T-helper 17 cell (primary cell): ENCODE measurements at places on chromosomes 11 and 22.

- DNase-seq = peak; percentile 58
Observed at GRCh38 chr11:61897387-61898246, 6.3 kb upstream of the FADS3 start.

GRCh38 chr11:73158356-73159051 lies 16.4 kb upstream of the FCHSD2 start:
- DNase-seq = no peak

- DNase-seq = no peak
Observed at GRCh38 chr11:10502065-10502680, 38.8 kb downstream of the RNF141 start.

- no peak for DNase-seq
Observed at GRCh38 chr22:42797011-42797410, 60.1 kb downstream of the ARFGAP3 start.

DNA sequence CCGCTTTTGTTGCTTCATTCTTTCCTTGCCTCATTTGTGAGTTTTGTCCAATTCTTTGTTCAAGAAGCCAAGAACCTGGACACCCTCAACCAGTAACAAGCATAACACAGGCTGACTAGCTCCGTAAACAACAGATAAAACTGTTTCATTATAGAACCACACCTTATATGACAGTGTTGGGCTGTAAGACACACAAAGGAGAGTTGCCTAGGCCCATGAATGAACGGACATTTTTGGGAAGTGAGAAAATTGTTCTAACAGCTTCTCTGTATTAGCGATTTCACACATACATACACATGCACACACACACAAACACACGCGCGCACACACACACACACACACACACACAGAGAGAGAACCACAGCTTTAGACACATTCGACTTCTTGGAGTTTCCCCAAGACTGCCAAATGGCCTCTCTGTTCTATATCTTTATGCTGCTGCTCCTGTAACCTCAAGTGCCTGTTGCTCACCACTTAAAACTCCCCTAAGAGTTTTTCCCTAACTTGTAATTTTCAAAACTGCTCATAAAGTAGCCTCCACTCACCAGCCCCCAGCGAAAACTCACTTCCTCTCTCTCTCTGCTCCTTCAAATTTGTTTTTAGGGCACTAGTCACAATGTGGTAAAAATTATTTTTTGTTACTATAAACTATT lies 35.9 kb downstream of the CTSC start:
- DNase-seq = no peak

- DNase-seq = no peak
Observed at GRCh38 chr11:46901156-46901555, 17.2 kb downstream of the LRP4 start.

DNA sequence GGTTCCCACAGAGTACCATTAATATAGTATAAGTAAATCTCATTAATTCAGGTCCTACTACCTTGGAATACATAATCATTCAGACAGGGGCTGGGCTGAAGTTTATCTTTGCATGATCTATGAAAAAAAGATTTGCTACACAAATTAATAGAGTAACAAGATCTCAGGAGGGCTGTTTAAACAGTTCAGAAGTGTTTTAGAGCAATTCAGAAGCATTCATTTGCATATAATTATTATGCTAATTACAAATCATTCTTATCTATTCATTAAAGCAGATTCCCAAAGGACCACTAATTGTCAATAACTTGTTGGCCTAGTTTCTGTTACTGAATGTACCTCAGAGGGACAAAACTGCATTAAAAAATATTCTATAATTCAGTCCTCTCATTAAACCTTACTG lies 40.5 kb downstream of the PITPNB start:
- no peak for DNase-seq

DNA sequence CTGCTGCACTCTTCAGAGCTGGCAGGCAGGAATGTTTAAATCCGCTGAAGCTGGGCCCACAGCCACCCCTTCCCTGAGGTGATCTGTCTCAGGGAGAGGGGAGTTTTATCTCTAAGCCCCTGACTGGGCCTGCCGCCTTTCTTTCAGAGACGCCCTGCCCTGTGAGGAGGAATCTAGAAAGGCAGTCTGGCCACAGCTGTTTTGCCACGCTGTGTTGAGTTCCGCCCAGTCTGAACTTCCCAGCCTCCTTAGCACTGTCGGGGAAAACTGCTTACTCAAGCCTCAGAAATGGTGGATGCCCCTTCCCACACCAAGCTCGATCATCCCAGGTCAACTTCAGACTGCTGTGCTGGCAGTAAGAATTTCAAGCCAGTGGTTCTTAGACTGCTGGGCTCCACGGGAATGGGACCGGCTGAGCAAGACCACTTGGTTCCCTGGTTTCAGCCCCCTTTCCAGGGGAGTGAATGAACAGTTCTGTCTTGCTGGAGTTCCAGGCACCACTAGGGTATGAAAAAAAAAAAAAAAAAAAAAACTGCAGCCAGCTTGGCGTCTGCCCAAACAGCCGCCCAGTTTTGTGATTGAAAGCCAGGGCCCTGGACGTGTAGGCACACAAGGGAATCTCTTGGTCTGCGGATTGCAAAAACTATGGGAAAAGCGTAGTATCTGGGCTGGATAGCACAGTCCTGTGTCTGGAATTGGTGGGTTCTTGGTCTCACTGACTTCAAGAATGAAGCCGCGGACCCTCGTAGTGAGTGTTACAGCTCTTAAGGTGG lies 127.4 kb downstream of the SPON1 start:
- no peak for DNase-seq

GRCh38 chr11:90766121-90766520 lies 543.3 kb upstream of the CHORDC1 start:
- DNase-seq = no peak

DNA sequence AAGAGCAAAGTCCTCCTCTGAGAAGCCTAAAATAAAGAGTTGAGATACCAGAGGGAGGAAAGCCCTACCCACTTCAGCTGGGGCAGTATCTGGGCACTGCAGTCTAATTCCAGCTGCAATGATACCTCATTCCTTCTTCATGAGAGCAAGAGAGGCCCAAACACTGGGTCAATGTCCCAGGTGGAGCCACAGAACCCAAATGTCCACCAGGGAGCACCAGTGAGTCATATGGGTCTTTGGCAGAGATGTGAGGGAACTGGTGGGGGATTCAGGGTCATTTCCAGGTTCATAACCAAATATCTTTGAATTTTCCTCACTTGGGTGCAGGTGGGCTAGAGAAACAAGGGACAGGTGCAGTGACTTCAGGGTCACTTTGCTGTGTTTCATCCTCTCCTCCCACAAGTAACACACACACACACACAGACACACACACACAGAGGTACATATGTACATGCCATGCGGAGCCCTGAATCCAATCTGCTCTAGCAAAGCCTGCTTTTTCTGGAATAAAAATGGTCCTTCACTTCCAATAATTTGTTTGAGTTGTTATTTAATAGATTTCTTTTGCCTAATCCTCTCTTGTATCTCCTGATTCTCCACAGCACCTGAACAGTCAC lies 585.4 kb downstream of the SOX6 start:
- no peak for DNase-seq

DNA sequence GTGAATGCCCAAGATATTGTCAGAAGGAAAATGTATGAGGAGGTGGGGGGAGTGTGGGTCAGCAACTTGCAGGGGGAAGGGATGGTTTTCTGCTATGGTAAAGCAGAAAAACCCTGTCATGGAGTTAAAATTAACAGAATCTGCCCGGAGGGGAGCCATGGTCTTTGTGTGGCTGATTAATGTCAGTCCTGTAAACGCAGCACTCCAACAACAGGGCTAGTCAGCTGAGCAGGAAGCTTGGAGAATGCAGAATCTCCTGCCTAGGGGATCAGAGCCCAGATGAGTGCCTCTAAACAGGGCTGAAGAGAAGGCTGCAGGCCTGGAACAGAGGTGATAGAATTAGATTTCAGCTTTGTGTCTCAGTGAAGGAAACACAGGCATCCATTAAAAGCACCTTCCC lies 140.9 kb upstream of the MTNR1B start:
- DNase-seq = no peak

- no peak for DNase-seq
Observed at GRCh38 chr22:44147008-44147645, 33.6 kb upstream of the PARVG start.

DNA sequence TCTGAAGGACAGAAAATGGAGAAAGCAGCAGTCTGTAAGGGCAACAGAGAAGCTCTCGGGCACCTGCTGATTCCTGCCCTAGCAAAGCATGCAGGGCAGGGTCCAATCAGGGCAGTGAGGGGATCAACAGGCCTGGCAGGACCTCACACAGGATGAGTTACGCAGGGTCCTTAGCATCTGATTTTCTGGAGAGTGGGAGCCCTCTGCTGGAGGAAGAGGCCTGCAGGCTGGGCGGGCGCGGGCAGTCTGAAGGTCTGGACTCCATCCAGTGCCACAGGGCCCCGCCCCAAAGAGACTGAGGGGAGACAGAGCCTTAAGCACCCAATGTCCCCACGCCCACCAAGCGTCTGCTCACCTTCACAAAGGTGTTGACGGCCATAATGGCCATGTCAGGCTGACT lies 28.9 kb downstream of the AP1B1 start:
- no peak for DNase-seq

- DNase-seq = no peak
Observed at GRCh38 chr11:16204261-16204660, 152.1 kb downstream of the SOX6 start.

DNA sequence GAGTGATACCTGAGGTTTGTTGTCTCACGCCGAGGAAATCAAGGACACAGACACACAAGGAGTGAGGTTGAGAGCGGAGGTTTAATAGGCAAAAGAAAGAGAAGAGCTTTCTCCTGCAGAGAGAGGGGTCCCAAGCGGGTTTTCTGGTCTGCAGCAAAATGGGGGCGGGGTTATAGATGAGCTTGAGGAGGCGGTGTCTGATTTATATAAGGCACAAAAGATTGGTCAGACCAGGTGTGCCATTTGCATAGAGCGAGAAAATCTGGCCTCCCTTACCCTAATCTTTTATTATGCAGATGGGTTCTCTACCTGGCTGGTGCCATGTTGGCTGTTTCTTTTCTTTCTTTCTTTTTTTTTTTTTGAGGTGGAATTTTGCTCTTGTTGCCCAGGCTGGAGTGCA lies 11.8 kb downstream of the C11orf96 start:
- no peak for DNase-seq

DNA sequence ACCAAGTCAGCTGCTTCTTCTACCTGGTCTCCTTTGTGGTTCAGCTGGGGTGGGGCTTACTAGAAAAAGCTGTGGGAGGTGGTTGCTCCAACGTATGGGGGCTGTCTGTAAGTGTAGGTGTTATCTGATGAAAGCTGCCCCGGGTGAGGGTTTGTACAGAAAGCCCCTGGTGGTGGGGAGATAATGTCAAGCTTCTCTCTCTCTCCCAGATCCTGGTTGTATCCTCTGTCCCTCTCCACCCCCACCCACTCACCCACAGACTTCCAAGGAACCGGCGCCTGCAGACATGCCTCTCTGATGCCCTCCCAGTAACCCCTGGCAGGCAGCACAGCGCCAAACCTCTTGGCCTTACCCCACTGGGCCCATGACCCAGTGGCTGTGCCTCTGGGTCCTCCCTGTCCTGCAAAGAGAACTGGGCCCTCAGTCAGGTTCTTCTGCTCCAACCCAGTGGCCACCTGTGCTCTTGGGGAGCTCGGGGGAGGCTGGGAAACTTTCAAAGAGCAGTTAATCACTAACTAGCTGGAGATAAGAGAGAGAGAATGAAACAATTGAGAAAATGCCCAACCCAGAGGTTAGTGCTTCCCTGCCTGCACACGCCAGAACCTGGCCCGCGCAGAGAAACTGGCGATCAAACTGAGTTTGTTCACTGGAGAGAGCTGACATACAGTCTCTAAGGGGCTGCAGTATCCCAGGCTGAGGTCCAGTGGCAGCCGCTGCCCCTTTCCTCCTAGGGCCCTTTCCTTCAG lies 20.4 kb upstream of the EHF start:
- no peak for DNase-seq

DNA sequence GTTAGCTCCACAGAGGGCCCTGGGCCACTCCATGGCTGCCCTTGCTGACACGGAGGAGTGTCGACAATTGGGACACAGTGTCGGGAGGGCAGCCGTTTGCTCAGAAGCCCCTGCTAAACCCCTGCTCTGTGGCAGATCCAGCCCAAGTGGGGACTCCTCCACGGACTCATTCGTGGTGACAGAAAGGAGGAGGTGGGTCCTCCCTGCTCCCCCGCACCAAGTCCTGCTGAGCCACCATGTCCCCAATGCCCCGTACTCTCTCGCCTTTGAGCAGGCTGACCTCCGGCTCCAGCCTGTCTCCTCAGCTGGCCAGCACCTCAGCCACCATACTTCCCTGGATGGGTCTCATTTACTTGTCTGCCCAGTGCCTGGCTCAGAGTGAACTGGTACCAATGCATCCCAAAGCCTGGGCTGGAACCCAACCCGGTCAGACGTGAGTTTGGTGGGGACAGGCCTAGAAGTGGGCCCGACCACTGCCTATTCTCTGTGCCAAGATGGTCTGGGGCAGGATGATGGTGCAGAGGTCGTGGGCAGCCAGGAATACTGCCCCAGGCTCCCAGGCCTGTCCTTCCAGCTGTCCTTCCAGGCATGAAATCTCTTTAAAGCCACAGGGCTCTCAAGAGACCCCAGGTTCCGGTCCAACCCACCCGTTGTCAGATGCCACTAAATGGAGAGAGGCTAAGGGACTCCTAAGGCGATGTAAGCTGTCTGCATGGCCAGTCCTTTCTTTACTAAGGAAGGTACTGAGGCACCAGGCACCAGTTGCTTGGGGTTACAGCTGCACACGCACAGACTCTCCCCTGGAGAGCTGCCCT lies 4.3 kb downstream of the CBX6 start:
- no peak for DNase-seq

DNA sequence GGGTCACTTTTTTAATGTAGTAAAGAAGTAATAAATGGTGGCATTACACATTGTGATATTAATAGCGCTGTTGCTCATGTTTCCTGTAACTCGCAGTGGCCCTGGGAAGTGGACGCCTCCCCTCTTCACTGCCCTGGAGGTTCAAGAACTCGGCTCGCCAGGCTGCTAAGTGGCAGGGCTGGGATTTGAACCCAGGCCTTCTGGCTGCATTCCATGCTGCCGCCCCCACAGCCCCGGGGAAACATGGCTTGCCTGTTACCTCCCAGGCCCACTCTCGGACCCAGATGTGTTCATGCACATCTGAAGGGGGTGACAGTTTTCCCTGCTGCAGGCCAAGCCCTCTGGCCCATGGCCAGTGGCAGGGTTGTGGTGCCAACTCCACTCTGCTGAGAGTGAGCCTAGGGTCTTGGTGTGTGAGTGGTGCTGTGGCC lies 25.0 kb upstream of the MGAT3 start:
- no peak for DNase-seq

- DNase-seq = no peak
Observed at GRCh38 chr11:58926695-58927094, 12.6 kb upstream of the GLYATL1 start.

GRCh38 chr11:89125298-89125697 lies 52.4 kb upstream of the TYR start:
- DNase-seq = no peak

GRCh38 chr11:109729761-109730160 lies 307.8 kb downstream of the C11orf87 start:
- no peak for DNase-seq

GRCh38 chr11:83583757-83584366 lies 297.7 kb upstream of the CCDC90B start:
- DNase-seq = no peak

DNA sequence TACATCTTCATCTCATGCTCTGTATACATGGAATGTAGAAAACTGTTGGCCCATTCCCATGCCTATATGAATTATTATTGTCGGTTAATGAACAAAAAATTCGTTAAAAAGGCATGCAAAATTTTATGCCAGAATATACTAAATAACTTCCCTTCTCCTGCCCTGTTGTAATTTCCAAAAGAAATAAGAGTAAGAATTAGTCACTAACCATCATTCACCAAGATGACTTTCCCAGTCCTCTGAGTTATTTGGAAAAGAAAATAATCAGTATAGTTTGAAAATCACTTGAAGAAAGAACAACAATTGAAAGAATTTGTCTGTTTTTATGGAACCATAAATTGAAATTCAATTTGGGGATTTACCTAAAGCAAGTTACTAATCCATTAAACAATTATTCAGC lies 1149.1 kb upstream of the RAG2 start:
- DNase-seq = no peak
